ENCODE measurements at places on chromosomes 5 and 9. TPM values are rescaled to one million over a fixed set of nuclear protein-coding genes. Genes with fewer than 3 reads are reported as not detected.

Gene CAVIN4
- 0.25 TPM for total RNA-seq

Gene FAM221B
- total RNA-seq: not detected

Gene FOXD4
- total RNA-seq: 0.12 TPM

Gene PCAT7
- total RNA-seq: not detected

All from cardiac ventricle fibroblast (primary cell).